Mucosa of descending colon (tissue), 3 donors: ENCODE measurements at places on chromosomes 2 and 18. TPM values are rescaled to one million over a fixed set of nuclear protein-coding genes. Genes with fewer than 3 reads are reported as not detected.

SGPP2 gene
- total RNA-seq = 31.3 TPM

CCDC88A gene
- total RNA-seq = 7.0 TPM

C1GALT1C1L gene
- 0.67 TPM for total RNA-seq

MLPH gene
- total RNA-seq = 121 TPM

IL1RL1 gene
- total RNA-seq = 7.1 TPM

LIMS3 gene
- total RNA-seq = 0.90 TPM

HAT1 gene
- 30.5 TPM for total RNA-seq

AP1S3 gene
- 8.6 TPM for total RNA-seq

TMEM37 gene
- 100 TPM for total RNA-seq

FARSB gene
- total RNA-seq = 21.1 TPM

HOXD11 gene
- 2.1 TPM for total RNA-seq

ZSWIM2 gene
- total RNA-seq = not detected

ATG9A gene
- 63.4 TPM for total RNA-seq

IL36A gene
- total RNA-seq = not detected

SLC4A1AP gene
- 14.8 TPM for total RNA-seq

WDCP gene
- total RNA-seq = 3.3 TPM

HRH4 gene
- 0.29 TPM for total RNA-seq

ELOA2 gene
- not detected for total RNA-seq

FABP1 gene
- 1,319 TPM for total RNA-seq
